ENCODE measurements at places on chromosomes 16 and 17.

GRCh38 chr17:48589831-48590606 lies at the start of gene HOXB3:
Gene HOXB3 (minus strand): TSS chr17:48590241. CDS start chr17:48552474, 37,767 bp downstream.
- DNase-seq, result no peak

GRCh38 chr17:76643553-76644148 lies at the start of gene ST6GALNAC1:
Gene ST6GALNAC1 (minus strand): TSS chr17:76643757. CDS start chr17:76643638, 119 bp downstream.
- DNase-seq, result no peak

DNA sequence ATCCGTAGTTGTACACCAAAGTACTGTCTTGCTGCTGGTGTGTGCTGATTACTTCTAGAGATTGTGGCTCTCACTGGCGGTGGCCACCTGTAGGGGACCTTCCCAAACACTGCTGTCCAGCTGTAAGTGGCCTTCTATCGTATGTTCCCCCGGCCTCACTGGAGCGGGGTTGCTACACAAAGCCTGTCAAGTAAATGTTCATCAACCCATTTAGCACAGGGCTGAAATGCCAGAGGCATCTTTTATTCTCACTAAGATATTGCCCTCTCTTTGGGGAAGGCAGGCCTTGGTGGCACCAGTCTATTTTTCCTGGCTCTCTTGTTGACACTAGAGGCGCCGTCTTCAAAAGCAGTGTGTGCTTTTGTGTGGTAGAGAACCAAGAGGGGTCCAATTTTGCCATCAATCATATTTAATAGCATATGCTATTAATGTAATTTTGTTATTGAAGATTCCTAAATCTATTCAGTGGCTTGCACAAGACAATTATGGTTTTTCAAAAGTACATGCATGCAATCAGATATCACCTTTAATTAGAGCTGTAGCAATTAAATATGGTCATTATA lies 514.4 kb upstream of the SALL1 start:
- no peak for DNase-seq

- no peak for DNase-seq
These were observed 95.0 kb downstream of the PRKCB start for GRCh38 chr16:23930791-23931190.

DNA sequence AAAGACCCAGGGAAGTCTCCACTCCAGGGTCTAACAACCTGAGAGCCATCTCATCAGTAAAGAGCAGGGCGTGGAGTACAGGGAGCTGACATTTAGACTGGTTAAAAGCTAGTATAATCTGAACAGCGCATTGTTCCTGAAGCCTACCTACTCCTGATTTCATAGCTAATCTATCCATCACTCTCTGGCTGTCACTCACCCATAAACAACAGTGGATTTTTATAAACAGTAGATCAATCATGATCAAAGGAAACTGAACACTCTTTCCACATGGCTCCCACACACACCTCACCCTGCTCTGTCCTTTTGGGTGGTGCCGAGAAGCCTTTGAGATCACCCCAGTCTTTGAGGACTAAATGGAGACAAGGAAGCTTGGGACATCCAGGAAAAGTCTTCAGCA lies 13.0 kb upstream of the COG1 start:
- no peak for DNase-seq

GRCh38 chr17:38403491-38403890 lies 24.8 kb upstream of the ARHGAP23 start:
- DNase-seq, result no peak

GRCh38 chr17:78144736-78145641 lies 1.2 kb upstream of the C17orf99 start:
- no peak for DNase-seq

- DNase-seq, result no peak
These were observed 8.4 kb downstream of the SLC16A3 start for GRCh38 chr17:82237083-82237745.

Data from right lung (tissue), 10 donors.